ENCODE measurements at places on chromosomes 6 and 20.

DNA sequence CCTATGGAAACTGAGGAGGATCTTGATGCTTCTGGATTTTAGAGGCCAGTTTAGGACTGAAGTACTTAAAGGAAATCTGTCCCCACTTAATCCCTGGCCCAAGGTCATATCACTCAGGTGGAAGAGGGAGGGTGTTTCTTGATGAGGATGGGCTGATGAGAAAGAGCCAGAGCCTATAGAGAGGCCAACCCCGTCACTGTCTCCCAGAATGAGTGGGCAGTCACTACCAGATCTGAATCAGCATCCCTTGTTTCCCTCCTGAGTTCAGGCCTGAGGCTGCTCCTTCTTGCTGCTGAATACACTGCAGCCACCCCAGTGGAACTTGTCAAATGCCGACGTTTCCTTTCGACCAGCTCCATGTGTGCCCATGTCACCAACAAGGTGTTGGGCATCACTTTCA lies 14.8 kb downstream of the ARMC12 start:
- no peak for DNase-seq

DNA sequence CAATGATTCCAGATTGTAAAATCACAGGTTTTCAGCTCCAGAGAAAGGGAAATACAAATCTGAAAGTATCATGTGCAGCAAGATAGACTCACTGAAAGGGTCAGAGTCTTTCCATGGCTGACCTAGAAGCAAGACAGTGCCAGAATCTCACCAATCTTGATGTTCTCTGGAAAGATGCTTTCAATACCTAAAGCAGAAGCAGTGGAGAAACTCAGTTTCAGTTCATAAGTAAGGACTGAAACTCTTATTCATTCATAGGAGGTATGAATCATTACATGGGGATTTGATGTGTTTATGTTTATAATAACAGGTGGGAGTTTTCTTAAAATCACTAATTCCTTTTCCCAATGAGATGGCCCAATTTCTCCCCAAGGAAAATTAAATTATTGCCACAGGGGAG lies 42.5 kb downstream of the SLC2A12 start:
- DNase-seq: no peak

DNA sequence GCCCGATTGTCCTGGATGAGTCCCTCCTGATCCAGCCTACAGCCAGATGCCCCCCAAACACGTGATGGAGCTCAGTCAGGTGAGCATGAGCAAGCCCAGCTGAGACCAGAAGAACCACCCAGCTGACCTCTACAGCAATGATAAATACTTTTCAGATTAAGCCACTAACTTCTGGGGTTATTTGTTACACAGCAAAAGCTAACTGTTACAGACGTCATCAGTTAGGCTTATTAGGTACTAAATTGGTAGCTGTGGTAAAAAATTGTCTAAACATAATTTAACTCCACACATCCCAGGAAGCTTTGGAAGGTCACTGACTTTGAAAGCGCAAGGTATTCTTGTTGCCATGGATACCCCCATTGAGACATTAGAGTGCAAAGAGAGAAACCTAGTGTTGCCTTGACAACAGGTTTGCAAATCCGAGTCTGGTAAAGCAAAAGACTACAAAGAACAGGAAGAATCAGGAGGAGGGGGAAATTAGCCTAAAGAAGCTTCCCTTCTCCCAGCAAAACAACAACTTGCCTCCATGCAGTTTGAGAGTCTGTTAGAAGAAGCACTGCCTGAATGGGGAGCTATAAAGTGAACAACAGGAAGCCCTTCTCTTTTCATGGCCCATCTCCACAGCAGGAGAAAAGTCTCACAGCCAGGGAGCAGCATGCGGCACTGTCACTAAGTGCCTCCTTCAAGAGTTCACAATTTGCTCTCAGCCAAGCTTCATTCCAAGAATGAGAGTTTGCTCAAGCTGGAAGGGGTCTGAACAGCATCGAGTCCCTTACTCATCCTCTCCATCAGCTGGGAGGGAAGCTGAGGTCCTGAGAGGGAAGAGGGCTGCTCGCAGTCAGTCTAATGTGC lies 41.7 kb upstream of the ZNF831 start:
- DNase-seq: no peak

DNA sequence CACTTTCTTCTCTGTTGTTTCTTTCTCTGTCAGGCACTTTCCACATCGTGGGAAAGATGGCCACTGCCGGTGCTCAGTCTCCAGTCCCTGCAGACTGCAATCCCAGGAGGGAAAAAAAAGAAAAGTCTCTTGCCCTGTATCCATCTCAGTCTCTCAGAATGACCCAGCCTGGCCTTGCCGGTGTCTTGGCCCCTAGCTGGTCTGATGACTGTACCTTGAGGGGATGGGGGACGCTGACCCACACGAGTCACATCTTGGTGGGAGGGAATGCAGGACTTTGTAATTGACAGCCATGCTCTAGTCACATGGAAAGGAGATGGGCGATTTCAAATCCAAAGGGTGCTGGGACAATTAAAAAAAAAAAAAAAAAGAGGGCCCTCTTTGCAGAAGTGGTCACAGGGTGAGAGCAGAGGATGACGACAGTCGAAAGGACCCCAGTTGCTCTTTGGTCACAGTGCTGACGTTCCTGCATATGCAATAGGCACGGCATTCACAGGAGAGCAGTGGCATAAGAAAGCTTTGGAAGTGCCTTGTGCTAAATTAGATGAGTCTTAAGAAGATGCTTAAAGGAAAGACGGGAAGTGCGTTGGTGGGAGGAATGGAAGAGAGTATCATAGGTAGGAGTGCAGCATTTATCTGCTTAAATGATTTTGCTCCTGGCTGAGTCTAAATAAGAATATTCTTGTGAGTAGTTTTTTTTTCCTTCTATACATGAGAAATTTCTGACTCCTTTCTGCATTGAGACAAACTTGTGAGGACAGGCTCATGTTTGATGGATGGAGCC lies 63.9 kb upstream of the AKAP12 start:
- no peak for DNase-seq

DNA sequence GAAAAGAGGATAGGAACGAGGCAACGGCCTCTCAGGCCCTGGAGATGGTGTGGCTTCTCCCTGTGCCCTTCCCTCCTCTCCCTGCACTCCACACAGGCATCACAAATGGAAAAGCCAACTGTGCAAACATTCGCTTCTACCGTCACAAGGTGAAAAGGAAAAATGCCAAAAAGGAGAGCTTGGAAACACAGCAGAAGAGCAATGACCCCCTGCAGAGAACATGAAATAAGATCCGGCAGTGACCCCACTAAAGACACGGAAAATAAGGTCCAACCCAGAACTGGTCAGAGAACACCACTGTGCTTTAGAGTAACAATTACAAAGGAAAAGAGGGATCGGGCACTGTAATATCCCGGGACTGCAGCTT lies 63.0 kb downstream of the SLC22A23 start:
- DNase-seq: no peak

- no peak for DNase-seq
Measured at GRCh38 chr20:32894026-32894483, 35.3 kb downstream of the EFCAB8 start.

DNA sequence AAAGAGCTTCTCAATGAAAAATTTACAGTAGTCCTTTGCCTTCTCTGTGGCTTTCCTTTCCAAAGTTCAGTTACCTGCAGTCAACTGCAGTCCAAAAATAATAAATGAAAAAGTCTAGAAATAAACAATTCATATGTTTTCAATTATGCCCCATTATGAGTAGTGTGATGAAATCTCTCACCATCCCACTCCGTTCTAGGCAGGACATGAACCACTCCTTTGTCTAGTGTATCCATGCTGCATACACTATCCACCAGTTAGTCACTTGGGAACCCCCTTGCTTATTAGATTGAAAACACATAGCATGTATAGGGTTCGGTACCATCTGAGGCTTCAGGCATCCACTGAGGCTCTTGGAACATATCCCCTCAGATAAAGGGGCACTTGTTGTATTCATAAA lies 80.6 kb upstream of the EYA4 start:
- DNase-seq: no peak

DNA sequence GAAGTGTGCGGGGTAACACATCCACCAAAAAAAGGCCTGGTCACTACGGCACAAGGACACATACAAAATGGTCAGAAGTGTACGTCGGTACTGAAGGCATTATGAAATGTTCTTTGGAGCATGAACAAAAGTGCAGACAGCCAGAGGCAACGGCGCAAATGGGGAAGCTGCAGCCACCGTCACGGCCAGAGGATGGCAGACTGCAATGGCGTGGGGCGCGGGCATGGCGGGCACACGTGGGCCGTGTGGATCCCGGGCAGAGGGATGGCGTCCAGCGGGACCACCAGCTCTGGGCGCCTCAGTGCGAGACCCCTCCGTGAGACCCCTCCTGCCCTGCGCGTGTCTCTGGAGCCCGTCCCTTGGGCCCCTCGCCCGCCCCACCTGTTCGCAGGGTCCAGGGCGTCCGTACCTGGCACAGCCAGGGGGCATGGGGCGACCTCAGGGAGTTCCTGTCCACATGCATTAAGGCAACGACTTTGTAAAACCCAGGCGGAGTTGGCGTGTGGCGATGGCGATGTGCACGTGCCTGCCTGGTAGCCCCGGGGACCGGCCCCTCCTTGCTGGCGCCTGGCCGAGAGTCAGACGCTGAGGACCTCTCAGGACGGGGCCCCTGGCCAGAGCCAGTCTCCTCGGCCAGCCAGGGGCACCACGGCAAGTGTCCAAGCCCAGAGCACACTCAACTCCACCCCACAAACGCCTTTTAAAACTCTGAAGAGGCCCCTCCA lies 39.5 kb upstream of the CHRNA4 start:
- no peak for DNase-seq

DNA sequence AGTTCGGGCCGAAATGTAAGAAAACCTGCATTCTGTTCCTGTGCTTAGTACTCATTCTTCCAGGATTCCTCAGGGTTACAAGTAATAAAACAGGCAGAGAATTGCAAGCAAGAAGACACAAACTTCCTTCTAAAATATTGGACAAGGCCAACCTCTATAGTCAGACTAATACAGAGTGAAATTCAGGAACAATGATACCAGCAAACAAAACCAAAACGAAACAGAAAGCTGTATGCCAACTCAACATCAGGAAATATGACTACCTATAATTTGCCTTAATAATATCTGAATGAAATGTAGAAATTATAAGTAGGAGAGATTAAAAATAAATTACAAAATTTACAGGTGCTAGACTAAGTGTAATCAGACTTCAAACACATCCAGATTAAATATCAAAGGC lies 238.8 kb downstream of the HIVEP2 start:
- no peak for DNase-seq

GRCh38 chr20:60371384-60371783 lies 413.2 kb downstream of the CDH26 start:
- DNase-seq: no peak

DNA sequence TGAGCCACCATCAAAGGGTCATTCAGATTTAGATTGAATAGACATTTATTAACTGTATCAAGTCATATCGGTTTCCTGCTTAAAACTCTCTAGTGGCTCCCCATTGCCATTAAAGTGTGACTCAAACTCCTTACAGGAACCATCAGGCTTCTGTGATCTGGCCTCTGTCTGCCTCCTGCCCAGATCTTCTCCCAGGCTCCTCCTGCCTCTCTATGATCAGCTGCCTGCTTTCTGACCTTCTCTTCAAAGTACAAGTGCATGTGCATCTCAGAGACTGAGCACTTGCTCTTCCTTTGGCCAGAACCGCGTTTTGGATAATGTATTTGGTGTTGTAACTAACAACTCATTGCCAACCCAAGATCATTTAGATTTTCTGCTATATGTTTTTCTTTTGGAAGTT lies 52.7 kb downstream of the IL20RA start:
- DNase-seq: no peak

- no peak for DNase-seq
Measured at GRCh38 chr20:36279362-36279761, 26.8 kb upstream of the DLGAP4 start.

DNA sequence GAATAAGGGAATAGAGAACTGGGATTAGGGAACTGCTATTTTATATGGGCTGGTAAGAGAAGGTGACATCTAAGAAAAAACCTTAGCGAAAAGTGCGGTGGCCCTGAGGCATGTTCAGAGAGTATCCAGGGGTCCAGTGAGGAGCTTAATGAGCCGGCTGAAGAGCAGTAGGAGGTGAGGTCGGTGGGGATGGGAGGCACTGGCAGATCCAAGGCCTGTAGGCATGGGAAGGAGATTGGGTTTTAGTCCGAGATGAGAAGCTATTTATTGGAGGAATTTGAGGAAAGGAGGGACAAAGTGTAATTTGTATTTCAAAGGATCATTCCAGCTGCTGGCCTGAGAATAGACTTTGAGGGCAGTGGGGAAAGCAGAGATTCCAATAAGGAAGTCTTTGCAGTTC lies 123.8 kb downstream of the QKI start:
- no peak for DNase-seq

DNA sequence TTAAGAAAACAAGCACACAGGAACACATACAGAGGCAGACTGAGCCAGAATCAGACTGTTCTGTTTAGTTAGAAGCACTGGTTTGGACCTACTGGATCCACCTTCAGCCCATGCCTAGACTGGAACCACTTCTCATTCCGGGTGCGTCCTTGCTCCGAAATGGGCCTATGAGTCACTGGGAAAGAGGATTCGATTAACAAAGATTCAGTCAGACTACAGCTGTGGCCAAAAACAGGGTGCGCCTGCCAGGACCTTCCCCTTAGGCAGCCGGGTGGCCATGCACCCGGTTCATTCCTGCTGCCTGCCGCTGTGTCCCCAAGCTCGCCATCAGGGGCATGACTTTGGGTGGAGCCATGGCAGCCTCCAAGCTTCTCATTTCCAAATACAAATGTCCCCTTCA lies 14.5 kb upstream of the KCNK5 start:
- DNase-seq: no peak

DNA sequence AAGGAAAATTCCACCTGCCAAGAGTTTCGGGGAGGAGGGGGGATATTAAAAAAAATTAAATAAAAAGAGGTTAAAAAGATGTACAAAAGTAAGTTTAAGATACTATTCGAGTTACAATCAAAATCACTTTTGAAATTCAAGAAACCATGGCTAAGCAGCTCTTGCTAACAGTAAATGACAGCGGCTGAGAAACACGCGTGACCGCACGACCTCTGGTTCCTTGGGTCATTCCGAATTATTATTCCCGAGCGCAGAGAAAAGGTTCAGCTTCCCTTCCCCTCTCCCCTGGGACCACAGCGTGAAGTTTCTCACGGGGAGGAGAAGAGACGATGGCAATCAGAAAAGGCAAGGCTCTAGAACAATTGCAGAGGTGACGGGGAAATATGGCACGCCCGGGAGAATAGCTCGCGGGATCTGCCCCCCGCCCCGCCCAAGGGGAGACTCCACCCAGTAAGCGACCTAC lies 496 bp downstream of the TMEM242 start:
- DNase-seq: no peak

DNA sequence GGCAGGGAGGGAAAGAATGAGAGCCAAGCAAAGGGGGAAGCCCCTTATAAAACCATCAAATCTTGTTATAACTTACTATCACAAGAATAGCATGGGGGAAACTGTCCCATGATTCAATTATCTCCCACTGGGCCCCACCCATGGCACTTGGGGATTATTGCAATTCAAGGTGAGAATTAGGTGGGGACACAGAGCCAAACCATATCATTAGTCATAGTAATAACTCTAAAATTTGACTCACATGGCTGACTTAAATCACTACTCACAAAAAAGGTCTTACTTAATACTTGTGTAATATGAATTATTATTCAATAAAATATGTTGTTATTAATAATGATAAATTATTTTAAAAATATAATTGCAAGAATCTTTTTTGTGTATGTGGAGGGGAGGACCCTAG lies 178.1 kb upstream of the TCF21 start:
- no peak for DNase-seq
